ENCODE measurements at places on chromosomes 1 and 21.

GRCh38 chr1:40036574-40036973 lies 4.0 kb upstream of the CAP1 start:
- no peak for DNase-seq

DNA sequence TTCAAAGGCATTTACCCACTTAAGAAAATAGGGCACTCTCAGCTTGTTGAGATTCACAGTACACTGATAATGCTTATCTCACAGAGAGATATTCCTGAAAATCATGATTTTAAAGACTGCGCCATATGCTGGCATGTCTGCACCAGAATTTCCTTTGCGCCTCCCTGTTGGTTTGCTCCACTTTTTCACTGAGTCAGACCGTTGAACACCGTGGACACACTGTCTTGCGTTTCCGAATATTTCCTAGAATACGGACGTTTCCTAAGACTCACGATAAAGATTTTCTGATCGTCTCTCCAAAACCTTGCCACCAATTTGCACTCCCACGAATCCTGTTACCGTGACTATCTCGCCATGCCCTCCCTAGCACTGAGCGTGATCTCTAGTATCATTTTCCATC lies 497 bp upstream of the C1orf115 start:
- DNase-seq = no peak

DNA sequence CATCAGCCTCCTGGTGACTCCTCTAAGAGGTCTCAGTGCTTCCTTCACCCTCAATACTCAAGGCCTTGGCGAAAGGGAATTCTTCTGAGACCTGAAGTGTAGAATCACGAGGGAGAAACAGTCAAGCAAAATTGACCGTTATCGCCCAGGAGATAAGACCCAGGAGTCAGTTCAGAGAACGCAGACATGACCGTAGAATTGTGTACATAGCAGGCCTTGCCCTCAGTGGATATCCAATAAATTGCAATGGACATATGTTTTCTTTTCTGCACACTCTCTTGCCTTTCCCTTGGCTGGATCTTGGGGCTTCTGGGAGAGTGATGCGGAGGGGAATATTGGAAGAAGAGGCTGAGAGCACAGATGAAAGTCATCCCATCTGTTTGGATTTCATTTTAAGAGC lies 15.7 kb upstream of the ETS2 start:
- DNase-seq = no peak

GRCh38 chr1:9594471-9595155 lies 5.9 kb downstream of the TMEM201 start:
- no peak for DNase-seq

GRCh38 chr1:182332261-182333060 lies 59.1 kb downstream of the GLUL start:
- no peak for DNase-seq

DNA sequence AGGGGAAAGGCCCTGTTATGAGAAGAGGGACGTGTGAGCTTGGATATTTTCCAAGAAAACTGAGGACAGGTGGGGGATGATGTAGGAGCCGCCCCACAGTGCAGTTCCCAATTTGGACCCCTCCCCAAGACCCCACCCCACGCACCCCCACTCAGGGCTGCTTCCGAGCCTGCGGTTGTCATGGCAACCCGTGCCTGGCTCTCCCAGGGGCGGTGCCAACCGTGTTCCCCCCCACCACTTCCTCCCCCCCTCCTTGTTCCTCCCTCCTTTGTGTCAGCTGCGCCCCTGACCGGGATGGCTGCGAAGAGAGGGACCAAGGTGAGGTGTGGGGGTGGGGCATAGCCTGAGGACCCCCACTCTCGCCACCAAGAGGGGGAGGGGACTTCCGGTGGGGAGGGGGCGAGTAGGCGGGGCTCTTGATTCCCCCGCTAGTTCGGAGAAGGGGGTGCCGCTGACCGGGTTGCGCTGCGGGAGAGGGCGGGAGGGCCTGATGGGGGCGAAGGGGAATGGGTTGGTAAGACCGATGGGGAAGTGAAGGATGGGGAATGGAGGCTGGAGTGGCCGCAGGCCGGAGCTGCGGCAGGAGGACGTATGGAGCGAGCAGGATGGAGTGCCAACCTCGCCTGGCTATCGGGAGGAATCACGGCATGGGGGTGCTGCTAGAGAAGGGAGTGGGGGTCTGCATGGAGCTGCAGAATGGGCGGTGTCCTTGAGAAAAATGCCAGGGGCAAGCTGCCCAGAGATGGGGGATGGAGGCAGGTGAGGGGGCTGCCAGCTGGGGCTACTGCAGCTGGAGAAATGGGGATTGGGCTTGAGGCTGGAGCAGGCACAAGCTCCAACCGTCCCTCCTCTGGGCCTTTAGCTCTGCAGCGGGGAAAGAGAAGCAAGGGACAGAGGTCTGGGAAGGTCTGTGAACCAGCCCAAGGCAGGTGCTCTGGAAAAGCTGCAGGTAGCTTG lies 953 bp downstream of the TRIM46 start:
- DNase-seq = no peak

DNA sequence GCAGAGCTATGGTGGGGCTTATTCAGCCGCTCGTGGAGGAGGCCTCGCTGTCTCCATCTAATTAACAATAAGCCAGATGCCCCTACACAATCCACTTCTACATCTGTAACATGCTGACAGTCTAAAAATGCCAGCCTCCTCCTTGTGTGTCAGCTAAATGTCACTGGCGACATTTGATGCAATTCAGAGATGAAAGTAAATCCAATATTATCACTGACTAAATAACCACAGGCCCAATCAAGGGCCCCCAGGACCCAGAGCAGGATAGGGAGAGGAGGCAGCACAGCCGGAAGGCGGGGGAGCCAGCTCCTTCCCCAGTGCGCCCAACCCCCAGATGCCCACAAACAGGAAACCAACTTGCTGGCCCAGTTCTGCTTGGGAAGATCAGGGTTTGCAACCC lies 76.6 kb downstream of the DMRTA2 start:
- DNase-seq = no peak

GRCh38 chr1:61636814-61637213 lies 88.1 kb downstream of the TM2D1 start:
- DNase-seq = no peak
